ENCODE measurements at places on chromosomes 13 and 19. TPM values are rescaled to one million over a fixed set of nuclear protein-coding genes. Genes with fewer than 3 reads are reported as not detected.

DNA sequence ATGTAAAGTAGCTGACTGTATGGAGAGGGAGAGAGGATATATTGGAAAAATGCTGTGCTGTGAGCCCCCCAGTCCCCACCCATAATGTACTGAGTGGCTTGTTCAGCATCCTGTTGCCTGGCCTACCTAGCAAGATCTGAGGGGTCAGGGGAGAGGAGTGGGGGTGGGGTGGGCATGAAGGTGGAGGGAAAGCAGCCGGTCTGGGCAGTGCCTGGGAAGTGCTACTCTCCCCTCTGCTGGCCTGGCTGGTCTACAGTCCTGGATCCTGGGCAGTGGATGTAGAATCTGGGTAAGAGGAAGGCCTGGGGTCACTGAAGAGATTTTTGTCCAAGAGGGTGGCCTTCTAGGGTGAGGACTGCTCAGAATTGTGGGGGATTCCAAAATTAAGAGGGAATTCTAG is 210.5 kb downstream of the PDS5B start:
- H3K36me3 ChIP-seq = no peaks in the 10 kb centered on the region
- DNase-seq = no peak
- H3K27ac ChIP-seq = no peak overlapping the region
- H3K4me3 ChIP-seq = no peak overlapping the region

- H3K4me3 ChIP-seq = no peak overlapping the region
- H3K27ac ChIP-seq = peak overlapping the region; percentile 50
These were observed 932 bp downstream of the FAM83E start for GRCh38 chr19:48613852-48614435.

DNA sequence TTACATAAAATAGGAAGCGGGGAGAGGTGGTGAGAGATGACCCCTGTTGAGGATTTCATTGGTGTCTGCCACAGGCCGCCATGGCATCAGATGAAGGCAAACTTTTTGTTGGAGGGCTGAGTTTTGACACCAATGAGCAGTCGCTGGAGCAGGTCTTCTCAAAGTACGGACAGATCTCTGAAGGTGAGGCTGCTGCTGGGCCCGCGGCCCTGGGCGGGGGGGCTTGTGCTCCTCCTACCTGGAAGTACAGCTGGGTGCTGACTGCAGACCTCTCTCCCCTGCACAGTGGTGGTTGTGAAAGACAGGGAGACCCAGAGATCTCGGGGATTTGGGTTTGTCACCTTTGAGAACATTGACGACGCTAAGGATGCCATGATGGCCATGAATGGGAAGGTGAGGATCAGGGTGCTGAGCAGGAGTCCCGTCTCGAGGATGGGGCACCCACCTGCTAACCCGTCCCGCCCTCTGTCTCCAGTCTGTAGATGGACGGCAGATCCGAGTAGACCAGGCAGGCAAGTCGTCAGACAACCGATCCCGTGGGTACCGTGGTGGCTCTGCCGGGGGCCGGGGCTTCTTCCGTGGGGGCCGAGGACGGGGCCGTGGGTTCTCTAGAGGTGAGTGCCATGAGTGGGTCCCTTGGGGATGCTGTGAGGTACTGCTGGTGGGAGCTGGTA is 1.9 kb downstream of the CIRBP start:
- H3K27ac ChIP-seq = peak overlapping the region; percentile 85
- no peak for DNase-seq
- peaks cover 62% of the 10 kb centered on the region for H3K4me1 ChIP-seq
- peaks cover 45% of the 10 kb centered on the region for H3K36me3 ChIP-seq
- H3K4me3 ChIP-seq = peak overlapping the region; percentile 91
- H3K27me3 ChIP-seq = peaks cover 3% of the 10 kb centered on the region

DNA sequence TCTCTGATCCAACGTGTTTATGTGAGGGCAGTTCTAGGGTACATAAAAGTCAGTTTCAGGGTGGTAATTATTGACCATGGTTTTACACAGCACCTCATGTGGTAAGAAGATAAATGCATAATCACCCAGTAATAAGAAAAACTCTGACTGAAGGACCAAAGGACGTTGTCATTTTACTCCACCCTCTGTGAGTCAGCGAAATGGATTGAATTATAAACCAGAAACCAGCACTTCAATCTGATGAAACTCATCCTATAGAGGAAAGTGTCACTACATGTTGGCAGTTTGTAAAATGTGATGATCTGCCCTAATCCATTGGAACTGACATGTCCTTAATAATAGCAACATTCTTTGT is 406.8 kb downstream of the KLF5 start:
- H3K4me3 ChIP-seq = no peak overlapping the region
- H3K36me3 ChIP-seq = no peaks in the 10 kb centered on the region
- no peaks in the 10 kb centered on the region for H3K4me1 ChIP-seq
- no peak overlapping the region for H3K27ac ChIP-seq
- no peak for DNase-seq
- H3K27me3 ChIP-seq = peaks cover 4% of the 10 kb centered on the region

GRCh38 chr13:103004661-103005345 is 61.4 kb downstream of the SLC10A2 start:
- no peak for DNase-seq
- no peak overlapping the region for H3K4me3 ChIP-seq
- H3K27ac ChIP-seq = no peak overlapping the region
- no peaks in the 10 kb centered on the region for H3K36me3 ChIP-seq
- H3K4me1 ChIP-seq = no peaks in the 10 kb centered on the region

DNA sequence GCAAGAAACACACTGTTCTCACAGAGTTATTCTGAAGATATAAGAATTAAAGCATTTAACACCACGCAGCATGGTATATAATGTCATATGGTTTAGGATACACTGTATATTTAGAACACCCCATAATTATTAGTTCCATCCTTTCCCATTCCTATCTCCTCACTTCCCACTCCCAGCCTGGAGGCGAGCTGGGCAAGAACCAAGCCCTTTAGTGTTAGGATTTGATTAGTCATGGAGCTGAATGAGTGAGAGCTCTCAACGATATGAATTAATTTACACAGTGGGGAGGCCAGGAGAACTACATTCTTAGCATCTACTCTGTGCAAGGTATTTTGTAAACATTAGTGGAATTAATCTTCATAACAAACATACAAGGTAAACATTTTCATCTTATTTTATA is 934.3 kb downstream of the DIAPH3 start:
- H3K4me3 ChIP-seq = no peak overlapping the region
- no peaks in the 10 kb centered on the region for H3K4me1 ChIP-seq
- no peaks in the 10 kb centered on the region for H3K27me3 ChIP-seq
- no peaks in the 10 kb centered on the region for H3K36me3 ChIP-seq

DNA sequence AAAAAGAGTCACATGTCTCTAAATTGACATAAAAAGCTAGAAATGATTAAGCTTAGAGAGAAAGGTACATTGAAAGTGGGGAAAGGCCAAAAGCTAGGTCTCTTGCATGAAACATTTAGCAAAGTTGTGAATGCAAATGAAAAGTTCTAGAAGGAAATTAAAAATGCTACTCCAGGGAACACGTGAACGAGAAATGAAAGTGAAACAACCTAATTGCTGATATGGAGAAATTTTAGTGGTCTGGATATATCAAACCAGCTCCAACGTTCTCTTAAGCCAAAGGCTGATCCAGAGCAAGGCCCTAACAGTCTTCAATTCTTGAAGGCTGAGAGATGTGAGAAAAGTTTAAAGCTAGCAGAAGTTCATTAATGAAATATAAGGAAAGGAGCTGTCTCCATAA is 419.8 kb downstream of the SLITRK6 start:
- H3K27me3 ChIP-seq = no peaks in the 10 kb centered on the region
- DNase-seq = no peak
- H3K27ac ChIP-seq = no peak overlapping the region
- H3K36me3 ChIP-seq = no peaks in the 10 kb centered on the region
- H3K4me3 ChIP-seq = peak overlapping the region; percentile 31
- H3K4me1 ChIP-seq = peaks cover 4% of the 10 kb centered on the region

Gene ARHGAP33
- 67.0 TPM for total RNA-seq

Gene TBXA2R
- total RNA-seq = 0.23 TPM

Gene SEMA6B
- total RNA-seq = not detected

Gene KLK11
- total RNA-seq = not detected

Gene NAPSA
- total RNA-seq = 3.2 TPM

Gene IGFL2
- total RNA-seq = not detected

Gene PRODH2
- not detected for total RNA-seq

Gene SIGLEC11
- total RNA-seq = not detected

Gene CEACAM20
- total RNA-seq = not detected
